ENCODE measurements at places on chromosomes 7 and 10.
A peak's percentile ranks its signal among the peaks of the same experiment; 100 is the strongest.

- no peak for DNase-seq
Observed at GRCh38 chr10:36428507-36428906, 696.9 kb upstream of the ANKRD30A start.

GRCh38 chr7:108246227-108246837 lies 116.2 kb upstream of the LAMB4 start:
- DNase-seq: no peak

- DNase-seq: no peak
Observed at GRCh38 chr7:21828841-21829240, 116.9 kb downstream of the CDCA7L start.

DNA sequence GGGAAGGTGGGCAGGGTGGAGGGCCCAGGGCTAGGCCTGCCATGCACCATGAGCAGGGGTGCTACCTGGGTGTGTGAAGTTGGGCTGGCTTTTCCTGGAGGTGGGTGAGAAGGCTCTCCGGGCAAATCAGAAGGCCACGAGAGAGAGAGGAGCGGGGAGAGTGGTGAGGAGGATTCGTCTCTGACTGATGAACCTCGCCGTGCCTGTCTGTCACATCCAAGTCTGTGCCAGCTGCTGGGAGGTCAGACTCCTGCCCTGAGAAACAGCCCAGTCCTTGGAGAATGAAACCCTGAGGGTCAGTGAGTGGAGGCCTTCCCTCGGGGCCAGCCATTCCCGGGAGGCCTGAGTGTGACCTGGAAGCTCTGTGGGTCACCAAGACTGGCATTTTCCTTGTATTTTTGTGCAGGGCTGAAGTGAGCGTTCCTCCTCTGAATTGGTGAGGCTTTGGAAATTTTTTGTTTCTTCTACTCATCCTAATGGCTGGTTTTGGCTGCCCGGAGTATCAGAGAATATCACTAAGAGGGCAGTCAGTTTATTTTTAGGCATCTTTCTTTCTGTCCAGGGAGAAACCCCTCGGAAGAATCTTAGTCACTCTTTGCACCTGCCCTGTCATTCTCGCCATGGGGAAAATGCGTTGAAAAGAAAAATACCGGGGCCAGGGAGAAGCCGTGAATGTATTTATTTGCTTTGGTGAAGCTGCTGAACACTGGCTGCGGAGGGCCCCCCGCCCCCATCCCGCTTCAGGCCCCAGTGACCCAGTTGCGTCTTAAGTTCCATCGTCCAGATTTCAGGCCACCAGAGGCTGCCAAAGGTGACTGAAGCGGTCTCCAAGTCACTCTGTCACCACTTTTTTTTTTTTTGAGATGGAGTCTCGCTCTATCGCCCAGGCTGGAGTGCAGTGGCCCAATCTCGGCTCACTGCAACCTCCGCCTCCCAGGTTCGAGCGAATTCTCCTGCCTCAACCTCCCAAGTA lies 6.5 kb upstream of the AP5Z1 start:
- DNase-seq: no peak

DNA sequence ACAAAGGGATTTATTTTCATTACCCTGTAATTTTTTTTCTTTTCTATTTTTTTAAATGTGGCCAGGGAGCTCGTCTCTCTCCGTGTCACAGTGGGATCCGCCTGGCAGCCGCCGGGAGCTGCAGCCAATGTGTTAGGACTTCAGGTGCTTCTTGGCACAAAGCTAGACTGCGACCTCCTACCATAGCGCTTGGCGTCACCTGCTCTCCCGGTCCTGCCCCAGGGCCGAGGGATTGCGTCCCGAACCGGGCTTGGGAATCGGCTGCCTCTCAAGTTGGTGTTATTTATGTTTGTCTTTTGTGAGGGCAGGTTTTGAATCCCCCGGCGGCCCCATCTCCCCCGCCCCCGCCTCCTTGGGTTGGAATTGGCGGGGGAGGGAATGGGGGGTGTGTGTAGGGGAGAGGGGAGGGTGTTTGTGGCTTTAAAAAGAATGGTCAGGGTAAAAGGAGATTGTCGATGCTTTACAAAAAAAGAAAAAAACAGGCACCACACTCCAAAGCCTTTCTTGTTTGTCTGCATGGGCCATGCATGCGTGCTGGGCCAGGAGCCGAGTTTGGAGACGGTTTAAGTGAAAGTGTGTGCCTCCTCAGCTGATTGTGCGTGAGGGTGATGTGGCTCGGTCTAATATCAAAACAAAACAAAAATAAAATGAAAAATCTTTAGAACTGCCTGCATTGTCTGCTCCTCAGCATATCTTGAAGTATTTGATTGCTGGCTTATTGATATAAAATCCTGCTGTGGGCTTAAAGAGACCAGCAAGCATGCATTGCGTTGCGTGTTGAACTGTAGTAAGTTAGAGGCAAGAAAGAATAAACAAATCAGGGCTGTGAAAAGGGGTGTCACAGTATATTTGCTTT lies 1.2 kb downstream of the PPP1R9A start:
- DNase-seq: peak; percentile 24

DNA sequence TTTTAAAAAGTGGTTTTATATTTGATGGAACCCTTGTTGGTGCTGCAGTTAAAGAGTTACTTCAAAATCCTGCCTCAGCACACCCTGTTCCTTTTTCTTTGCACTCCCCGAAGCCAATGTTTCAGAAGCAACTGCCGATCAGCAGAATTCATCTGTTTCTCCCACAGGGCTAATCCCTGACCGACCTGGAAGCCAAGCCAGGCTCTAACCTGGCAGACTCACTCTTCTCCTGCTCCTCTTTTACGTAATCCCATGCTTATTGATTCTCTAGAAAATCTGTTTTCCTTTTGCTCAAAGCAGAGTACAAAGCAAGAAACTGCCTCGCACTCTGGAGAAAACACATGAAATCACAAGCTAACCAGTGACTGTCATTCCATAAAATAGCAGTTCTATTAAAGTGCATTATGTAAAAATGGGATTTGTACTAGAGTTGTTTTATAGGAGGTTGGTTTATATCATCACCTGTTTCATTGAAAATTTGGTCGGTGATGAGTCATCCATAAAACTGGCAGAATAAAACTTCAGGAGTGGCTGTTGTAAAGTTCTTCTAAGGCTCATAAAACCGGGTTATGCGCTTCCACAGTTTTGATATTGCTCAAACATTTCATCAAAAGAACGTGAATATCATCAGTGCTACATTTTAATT lies 99.9 kb downstream of the CNTNAP2 start:
- no peak for DNase-seq

DNA sequence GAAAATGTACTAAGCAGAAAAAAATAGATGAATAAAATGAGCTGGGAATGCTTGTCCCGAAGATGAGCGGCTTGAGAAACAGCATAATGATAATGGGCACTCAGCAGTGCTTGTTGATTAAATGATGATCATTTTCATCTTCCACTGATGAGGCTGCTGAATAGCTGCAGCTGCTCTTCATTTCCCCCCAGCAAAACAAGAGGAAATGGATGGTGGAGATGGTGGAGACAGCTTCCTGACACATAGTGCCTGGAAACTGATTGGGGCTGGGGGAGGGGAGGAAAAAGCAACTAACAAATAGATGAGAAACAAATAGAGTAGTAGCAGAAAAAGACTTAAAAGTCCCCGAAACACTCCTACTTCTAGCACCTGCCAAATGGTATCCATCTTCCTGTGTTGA lies 41.4 kb downstream of the MRC1 start:
- DNase-seq: no peak

DNA sequence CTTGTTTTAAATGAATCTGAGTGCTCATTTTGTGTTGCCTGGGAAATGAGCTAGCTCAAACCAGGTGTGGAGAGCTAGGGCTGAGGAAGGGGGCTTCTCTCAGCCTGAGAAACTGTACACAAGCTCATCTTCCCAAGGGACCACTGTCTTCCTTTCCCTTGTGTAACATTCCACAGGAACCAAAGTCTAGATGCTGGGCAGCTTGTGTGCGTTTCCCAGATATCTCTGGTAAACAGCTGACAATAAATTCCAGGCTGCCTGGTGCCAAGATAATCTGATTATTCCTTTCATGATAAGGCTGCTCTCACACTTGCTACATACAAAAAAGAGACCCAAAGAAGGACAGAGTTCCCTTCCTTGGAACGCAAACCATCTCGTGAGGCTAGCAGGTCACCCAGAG lies 33.1 kb upstream of the MKLN1 start:
- DNase-seq: no peak

DNA sequence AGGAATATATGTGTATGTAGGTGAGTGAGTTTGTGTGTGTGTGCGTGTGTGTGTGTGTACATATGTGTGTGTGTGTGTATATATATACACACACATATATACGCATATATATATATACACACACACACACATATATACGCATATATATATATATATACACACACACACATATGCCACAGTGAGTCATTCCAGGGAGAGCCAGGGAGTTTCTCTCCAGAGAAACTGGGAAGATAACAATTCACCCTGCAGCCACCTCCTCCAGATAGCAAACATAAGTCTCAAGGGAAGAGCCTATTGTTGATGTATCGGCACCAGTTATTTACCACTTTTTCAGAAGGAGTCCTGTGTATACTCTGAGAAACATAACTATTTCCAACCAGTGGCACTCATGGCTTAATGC lies 102.3 kb upstream of the STK17A start:
- no peak for DNase-seq

DNA sequence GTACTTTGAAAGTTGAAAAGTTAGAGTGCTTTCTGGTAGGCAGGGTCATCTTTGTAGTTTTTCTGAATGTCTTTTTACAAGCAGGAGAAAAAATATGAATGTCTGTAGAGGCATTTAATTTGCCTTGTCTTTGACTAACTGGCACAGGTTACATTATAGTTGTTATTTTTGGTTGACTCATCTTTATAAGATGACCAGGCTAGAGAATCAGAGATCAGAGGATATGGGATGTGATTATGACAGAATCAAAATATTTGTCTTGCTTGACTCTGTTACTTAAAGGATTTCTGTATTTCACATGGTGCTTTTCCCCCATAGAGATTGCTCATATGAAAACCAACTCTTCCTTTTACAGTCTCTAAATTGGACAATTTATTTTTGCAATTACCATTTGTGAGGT lies 2.4 kb downstream of the ZMYND11 start:
- no peak for DNase-seq

DNA sequence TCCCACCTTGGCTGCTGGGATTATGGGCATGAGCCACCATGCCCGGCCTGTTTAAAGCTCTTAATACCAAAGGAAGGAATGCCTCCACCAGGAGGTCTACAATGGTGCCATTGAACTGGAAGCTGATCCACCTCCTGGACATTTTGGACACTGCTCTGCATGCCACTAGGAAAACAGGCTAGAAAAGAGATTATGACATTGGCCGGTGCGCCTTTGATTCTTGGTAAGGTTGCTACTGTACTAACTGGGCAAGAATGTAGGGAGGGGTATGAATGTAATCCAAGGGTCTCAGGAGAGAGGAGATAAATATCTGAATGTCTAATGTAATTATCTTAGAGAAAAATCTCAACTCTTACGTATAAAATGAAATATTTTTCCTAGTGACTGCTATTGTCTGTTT lies 21.7 kb upstream of the TSGA13 start:
- no peak for DNase-seq

DNA sequence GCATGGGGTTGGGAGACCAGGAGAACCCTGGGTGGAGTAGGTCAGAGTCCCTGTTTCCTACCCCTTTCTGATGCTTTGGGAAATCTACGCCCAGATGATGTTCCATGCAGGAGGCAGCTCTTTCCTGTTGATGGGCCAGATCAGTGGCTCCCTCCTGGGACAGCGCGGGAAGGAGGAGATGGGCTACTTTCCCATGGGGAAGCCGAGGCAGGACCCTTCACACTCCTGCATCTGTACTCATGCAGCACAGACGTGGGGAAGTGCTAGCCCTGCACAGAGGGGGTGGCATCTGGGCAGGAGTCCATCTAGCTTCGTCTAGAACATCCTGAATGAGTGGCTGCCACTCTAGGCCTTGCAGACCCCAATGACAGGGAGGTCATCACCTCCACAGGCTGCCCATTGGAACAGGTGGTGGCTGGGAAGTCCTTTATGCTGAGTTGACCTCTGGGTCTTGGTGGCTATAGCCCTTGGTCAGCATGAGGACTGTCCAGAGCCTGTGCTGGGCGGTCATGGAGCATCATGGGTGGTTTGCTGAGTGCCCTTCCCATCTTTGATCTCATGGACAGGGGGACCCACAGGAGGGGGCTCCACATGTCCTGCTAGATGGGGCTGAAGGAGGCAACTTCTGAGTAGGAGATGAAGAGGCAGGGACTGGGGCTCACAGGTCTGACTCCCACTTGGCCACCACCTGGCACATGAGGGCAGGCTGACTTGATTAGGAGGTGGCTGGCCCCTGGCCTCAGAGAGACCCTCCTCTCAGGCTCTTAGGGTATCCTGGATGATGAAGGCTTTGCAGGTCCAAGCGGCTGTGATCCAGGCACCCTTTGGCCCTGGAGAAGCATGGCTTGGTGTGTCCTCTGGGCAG lies 24.6 kb downstream of the RAMP3 start:
- DNase-seq: no peak

- DNase-seq: no peak
Observed at GRCh38 chr7:71566376-71566775, 434.4 kb downstream of the GALNT17 start.

Measured in CMK (cell line).